ENCODE measurements at places on chromosomes 1 and 21.

- no peak for DNase-seq
Observed at GRCh38 chr1:110749960-110750359, 75.2 kb upstream of the KCNA3 start.

GRCh38 chr1:198437332-198437731 is 103.1 kb downstream of the ATP6V1G3 start:
- DNase-seq, result peak; percentile 16

GRCh38 chr1:71245246-71245645 is 164.4 kb upstream of the ZRANB2 start:
- no peak for DNase-seq

GRCh38 chr1:7826363-7826762 is 26.5 kb downstream of the UTS2 start:
- DNase-seq, result no peak

DNA sequence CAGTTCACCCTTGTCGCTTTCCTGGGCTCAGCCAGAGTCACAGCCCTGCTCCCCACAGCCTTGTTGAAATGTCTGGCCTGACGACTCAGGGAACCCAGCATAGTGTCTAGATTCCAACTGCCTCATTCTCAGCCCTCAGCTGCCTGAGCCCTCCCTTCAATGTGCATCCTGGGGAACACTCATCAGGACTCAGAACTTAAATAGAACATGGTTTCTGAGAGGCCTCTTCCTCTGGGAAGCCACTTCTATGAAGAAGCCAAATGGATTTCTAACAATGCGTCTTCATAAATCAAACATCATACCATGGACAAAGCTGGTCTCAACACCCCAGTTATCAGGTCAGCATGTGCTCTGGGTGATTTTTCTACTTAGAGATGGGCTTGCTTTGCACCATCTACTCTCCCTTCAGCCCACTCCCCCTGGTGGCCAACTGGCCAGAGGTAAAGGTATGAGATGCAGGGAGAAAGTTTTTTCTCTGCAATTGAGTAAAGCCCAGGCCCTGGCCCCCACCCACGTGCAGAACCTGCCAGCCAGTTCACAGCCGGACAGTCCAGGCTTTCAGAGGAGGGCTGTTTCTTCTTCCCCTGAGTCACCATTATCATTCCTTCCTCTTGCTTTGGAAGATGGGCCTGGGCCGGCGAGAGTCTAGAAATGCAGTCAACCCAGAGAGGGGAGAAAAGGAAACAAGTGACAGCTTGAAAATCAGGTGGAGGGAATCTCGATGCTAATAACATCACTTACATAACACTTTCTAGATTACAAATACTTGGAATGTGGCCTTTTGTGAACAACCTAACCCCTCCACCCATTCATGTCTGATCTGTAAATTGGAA is 32.1 kb downstream of the CD244 start:
- peak; percentile 54 for DNase-seq

DNA sequence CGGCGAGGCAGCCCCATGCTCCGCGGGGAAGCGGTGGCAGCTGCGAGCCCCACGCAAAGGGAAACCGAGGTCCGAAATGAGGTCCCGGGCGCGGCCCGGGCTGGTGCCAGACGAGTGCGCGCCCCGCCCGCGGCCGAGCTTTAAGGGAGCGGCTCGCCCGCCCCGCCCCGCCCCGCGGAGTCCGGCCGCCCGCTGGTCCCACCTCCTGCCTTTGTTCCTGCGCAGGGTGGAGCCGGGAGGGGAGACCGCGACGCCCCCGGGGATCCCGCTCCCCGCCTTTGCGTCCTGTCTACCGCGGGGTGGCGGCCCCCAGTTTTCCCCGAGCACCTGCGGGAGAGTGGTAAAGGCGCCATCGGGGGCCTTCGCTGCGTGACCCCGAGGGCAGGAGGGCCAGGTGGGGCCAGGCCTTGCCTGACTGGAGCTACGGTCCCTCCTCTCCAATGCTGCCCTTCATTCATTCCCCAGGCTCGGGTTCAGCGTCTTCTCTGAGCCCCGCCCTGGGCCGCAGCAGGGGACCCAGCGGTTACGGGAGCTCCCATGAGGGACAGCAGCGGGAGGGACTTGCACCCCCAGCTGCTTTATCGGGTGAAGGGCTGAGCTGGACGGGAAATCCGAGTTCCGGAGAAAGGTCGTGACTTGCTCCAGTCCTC is at the start of gene HES2:
TSS of gene HES2 (minus strand) at position 116 of the 650 bp plus-strand sequence. CDS start at position 17, 99 bp downstream.
- no peak for DNase-seq
